H54 (cell line): ENCODE measurements at places on chromosomes 16 and 17.
A peak's percentile ranks its signal among the peaks of the same experiment; 100 is the strongest.

DNA sequence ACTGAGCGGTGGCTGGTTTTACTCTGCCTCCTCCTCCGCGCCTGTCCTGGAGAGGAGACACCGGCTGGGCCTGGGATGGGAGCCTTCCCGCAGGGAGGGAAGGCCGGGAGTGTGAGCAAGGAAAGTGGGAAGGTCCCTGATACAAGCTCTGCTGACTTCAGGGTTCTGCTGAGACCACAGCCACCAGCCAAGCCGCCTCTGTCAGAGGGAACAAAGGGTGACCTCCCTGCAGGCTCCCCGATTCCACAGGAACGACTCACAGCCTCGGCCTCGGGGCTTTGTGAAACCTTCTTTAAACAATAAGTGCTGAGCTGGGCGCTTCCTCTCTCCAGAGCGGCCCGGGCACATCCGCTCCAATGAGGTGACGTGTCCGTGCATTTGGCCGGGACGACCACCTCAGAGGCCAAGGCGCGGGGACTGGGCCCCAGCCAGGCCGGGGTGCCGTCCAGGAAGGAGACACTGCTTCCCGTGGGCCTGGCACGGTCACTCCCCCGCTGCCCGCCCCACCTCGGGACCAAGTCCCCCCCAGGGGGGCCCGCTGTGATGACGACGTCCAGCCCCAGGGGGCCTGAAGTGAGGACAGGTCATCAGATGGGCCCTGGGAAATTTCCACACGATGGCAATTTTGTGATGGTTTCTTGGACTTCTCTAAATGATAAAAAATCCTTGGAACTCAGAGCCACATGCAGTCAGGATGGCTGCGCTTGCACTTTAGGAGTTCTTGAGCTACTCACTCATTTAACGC lies 11.8 kb upstream of the CIBAR2 start:
- DNase-seq = peak; percentile 83

GRCh38 chr17:1705004-1705403 lies 5.2 kb downstream of the TLCD2 start:
- DNase-seq = no peak

- no peak for DNase-seq
Observed at GRCh38 chr17:946510-947236, 32.9 kb downstream of the NXN start.

GRCh38 chr17:67700037-67700724 lies 17.6 kb upstream of the NOL11 start:
- no peak for DNase-seq
